ENCODE measurements at places on chromosomes 7 and 10.

DNA sequence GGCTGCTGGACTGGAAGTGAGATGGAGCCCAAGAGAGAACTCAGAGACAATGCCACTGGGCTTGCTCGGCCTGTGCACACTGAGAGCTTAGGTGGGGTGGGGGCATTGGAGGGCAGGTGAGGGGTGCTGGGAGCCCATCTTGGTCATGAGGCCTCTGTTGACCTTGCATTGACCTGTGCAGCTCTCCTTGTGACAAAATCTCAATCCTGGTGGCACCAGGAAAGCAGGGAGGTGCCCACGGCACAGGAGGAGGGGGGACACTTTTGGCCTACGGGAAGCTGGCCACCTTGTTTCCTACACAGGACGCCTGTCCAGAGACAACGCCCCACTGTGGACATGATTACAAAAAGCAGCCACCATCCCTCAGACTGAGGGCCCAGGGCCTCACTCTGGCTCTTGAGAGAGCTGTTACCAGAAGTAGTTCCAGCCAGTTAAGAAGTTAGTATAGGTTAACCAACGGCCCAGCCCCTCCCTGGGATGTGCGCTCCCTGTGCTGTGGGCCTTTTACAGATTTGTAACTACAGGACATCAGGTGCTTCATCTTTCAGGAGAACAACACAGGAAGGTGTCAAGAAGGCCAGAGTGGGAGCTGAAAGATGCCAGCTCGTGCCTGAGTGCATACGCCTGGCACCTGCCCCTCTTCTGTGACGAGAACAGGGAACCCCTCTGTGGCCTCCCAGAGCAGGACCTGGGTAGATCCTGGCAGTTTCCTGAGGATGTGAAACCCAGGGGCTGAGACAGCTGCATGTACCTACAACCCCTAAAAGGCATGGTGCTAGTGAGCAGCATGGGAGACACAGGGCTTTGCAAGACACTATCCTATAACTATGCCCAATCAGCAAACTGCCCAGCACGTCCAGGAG, 10.3 kb downstream of the PKD1L1 start:
- no peak for DNase-seq

- no peak for DNase-seq
Measured at GRCh38 chr7:80443325-80443724, 68.5 kb downstream of the GNAT3 start.

DNA sequence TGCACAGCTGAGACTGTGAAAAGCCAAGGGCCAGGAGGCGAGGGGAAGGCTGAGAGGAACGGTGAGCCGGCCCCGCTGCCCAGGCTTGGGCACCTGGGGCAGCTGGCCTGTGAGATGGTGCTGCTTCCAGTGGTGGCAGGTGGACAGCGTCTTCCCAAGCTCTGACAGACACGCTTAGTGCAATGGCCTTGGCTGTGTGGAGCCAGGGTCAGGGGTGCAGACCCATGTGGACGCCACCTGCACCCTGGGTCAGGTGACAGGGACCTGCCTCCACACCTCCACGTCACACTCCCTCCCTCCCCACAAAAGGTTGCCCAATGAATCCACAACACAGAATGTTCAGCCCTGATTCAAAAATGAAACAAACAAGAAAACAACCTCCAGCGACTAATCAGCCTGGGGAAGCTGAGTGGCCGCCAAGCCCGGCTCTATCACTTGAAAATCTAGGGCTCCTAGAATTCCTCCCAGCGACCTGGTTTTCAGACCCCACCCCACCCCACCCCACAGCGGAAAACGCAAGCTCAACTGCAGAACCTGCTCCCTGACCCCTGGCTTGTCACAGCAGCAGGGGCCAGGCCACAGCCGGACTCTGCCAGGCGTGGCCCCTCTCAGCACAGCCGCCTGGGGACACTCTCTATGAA, 54.3 kb downstream of the PRKAG2 start:
- no peak for DNase-seq

- no peak for DNase-seq
Measured at GRCh38 chr10:24259365-24260130, 50.6 kb downstream of the KIAA1217 start.

All from stimulated activated CD8-positive, alpha-beta memory T cell treated with anti-CD3 and anti-CD28 coated beads, Interleukin-15, amount 100 ng/mL, for 48 hours (primary cell).